ENCODE measurements at places on chromosomes 7 and 10.

DNA sequence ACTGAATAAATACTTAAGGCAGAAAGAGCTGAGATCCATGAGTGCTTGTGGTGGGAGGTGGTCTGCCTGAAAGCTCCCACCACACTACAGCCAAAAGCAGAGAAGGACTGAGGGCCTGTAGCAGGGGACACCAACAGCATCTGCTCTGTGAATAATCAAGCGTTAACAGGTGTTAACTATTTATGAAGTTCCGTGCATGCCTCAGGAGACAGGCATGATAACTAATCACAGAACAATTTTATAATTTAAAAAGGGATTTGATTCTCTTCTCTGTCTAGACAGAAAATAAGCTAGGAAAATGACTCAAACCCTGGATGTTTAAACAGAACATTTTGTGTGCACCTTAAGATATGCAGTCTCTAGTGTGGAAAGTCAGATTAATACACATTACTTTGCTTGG is 61.5 kb upstream of the GHITM start:
- H3K27me3 ChIP-seq, result no peaks in the 10 kb centered on the region
- H3K4me1 ChIP-seq, result no peaks in the 10 kb centered on the region
- no peak overlapping the region for H3K27ac ChIP-seq
- no peak for DNase-seq
- no peak overlapping the region for H3K4me3 ChIP-seq

DNA sequence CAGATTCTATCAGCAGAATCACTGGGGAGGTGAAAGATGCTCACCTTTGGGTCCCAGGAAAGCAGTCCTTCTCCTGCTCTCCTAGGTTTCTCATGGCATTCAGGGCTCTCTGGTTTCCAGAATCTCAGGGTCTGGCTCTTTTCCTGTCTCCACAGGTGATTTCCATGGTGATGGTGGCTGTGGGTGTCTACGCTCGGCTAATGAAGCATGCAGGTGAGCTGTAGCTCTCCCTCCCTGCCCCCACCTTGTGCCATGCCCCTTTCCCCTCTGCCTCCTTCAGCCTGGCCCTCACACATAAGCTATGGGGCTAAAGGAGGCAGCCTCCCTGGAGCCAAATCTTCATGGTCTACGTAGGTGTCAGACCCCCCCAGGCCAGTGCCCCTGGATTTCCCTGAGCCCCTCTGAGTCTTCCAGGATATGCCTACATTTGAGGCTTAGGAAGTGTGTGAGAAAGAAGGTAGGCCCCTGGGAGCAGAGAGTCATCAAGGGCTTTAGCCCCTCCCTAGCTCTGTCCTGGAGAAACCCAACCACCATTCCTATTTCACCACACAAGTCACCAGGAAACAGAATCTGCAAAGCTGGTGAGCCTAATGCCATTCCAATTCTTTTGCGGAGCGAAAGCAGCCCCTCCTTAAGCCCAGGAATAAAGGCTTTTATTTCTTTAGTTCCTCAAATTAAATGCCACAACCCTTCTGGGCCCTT is 17.2 kb downstream of the TSPAN33 start:
- no peak overlapping the region for H3K4me3 ChIP-seq
- no peaks in the 10 kb centered on the region for H3K36me3 ChIP-seq
- H3K27ac ChIP-seq, result no peak overlapping the region
- no peaks in the 10 kb centered on the region for H3K4me1 ChIP-seq
- no peak for DNase-seq
- H3K27me3 ChIP-seq, result no peaks in the 10 kb centered on the region

GRCh38 chr7:46229409-46229808 is 308.3 kb upstream of the IGFBP3 start:
- H3K27ac ChIP-seq, result no peak overlapping the region

DNA sequence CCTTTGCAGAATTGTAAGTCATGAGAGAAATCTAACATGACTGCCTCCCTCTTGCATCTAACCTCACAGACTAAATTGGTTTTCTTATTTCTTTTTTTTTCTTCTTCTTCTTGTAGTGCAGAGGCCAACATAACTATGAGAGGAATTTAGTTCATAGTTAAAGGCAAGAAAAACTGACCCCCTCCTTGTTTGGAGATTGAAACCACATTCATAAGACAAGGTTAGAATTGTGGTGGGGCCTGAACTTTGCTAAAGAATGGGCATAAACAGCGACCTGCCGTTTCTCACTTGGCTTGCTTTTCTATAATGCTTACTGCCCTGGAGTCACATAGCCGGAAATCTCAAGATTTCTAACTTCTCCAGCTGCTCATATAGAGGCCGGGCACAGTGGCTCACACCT is 2.4 kb upstream of the POLM start:
- H3K4me3 ChIP-seq, result no peak overlapping the region
- no peaks in the 10 kb centered on the region for H3K27me3 ChIP-seq
- H3K4me1 ChIP-seq, result peaks cover 8% of the 10 kb centered on the region
- no peak for DNase-seq
- no peaks in the 10 kb centered on the region for H3K36me3 ChIP-seq
- H3K27ac ChIP-seq, result peak overlapping the region; percentile 78

GRCh38 chr7:111460695-111461094 is 101.6 kb downstream of the IMMP2L start:
- H3K27me3 ChIP-seq, result no peaks in the 10 kb centered on the region
- H3K4me3 ChIP-seq, result no peak overlapping the region
- H3K4me1 ChIP-seq, result no peaks in the 10 kb centered on the region
- no peak overlapping the region for H3K27ac ChIP-seq
- DNase-seq, result no peak

DNA sequence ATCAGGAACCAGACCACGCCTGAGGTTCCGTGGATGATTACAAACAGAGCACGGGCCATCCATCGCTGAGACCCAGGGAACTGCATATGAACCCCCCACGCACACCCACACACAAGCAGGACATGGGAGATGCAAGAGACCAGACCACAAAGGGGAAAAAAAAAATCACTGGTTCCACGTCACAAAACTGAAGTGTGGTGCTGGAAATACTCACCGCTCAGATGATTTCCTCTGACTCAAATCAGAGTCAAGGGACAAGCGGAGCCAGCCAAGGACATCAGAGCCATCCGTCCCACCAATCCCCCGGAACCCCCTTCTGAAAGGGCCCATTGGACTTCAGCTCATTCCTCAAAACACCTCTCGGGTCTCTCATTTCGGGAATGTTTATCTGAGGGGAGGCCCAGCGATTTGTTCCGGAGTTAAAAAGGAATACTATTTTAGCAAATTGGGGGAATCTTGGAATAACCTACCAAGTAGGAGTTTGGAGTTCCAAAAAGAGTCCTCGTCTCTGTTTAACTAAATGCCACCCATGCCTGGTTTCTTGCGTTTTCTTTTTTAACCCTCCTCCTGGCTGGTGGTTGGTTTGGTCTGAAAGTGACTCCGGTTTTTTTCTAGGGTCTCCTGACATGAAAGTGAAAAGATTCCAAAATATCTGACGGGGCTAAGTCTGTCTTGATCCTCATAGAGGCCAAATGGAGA is 15.0 kb downstream of the SNX8 start:
- H3K36me3 ChIP-seq, result no peaks in the 10 kb centered on the region
- no peak for DNase-seq
- H3K27ac ChIP-seq, result no peak overlapping the region
- H3K4me1 ChIP-seq, result no peaks in the 10 kb centered on the region
- H3K27me3 ChIP-seq, result no peaks in the 10 kb centered on the region
- H3K4me3 ChIP-seq, result no peak overlapping the region
